ENCODE measurements at places on chromosomes 16 and 17.

GRCh38 chr17:29140051-29140621, 40.1 kb downstream of the MYO18A start:
- DNase-seq, result peak; percentile 83

DNA sequence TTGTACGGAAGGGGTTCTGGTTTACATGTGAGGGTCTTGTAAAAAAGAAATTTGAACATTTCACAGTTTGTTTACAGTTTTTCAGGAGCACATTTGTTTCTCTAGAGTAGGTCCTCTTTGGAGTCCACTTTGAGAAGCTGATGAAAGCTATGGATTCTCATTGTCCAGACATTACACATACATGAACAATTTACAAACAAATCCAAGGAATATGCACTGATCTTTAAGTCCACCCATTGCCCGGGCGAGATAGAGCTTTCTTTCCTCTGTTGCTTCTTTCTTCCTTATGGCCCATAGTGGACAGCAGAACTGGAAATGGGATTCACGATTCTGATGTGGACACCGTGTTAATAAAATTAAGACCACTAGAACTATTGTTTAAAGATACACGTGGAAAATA, 1.9 kb downstream of the DCAF7 start:
- no peak for DNase-seq

DNA sequence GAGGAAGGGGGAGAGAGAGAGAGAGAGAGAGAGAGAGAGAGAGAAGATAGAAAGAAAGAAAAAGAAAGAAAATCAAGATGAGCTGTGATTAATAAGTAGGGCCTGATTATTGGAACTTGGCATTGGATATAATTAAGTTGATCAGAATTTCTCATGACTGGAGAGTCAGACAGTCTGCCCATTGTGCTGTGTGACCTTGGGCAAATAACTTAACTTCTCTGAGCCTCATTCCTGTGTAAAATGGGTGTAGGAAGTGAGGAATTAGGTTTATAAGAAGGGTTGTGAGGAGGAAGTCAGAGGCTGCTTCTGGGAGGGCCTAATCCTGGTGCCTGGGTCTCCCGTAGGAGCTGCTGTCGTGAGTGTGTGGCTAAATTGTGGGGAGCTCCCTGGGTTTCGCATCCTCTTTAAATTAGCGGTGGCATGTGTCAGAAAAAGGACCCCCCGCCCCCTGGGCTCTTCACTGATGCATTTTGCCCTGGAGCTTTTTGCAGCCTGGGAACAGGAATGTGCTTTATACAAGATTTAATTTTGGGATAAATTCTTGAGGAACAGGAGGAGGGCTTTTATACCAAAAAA, 76.0 kb downstream of the CMIP start:
- no peak for DNase-seq

GRCh38 chr17:50055426-50056216, at the start of gene ITGA3:
Gene ITGA3, plus strand, starts transcription at chr17:50056110. Its CDS starts 330 bp downstream, at chr17:50056440.
- DNase-seq, result peak; percentile 76

DNA sequence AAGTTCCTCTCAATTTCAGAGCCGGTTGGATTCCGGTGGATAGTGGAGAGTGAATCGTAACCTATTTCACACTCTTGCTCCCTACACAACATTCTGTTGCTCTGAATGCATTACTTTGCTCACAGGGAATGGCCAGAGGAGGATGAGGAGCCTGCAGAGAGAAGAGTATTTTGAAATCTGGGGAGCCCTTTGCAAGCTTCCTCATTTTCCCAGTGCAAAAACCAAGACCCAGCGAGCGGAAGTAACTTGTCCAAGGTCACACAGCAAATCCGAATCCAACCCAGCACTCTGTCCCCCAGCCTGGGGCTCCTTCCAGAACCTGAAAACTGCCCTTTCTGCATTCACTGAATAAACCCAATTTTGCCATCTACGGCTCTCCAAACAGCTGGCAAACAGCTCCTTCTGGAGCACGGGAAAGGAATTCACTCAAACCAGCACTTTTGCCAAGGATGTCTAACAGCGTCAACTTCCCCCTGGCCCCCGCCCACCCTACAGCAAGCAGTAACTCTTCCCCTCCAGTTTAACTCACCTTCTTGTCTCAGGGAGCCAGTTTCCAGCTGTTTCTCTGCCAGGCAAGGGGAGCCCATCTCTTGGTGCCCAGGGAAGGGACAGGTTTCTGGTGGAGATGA, 557 bp downstream of the KCNG4 start:
- no peak for DNase-seq

DNA sequence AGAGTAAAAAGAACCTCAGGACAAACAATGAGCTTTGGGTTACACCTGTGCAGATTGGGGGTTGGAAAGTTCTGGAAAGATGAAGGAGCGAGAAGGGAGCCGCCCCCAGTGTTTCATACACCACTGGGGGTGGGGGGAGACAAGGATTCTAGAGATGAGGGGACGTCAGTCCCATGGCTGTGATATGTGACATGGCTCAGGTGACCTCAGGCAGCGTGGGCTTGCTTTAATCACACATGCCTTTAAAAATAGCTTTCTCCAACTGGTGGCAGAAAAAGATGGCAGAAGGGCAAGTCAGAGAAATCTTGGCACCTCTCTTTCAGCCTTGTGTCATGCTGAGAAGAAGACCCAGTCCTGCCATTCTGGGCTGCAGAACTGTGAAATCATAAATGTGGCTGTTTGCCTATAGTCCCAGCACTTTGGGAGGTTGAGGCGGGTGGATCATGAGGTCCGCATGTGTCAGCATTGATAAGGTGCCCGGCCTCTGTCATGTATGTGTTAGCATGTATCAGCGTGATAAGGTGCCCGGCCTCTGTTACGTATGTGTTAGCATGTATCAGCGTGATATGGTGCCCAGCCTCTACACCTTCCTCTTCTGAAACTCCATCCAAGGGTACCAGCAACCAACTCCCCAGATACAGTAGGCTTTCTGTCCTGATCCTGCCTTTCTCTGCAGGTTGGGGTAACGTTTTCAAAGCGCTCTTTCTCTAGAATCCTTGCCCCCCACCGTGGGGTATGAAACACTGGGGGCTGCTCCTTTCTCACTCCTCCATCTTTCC, 25.0 kb downstream of the WIPI1 start:
- no peak for DNase-seq

DNA sequence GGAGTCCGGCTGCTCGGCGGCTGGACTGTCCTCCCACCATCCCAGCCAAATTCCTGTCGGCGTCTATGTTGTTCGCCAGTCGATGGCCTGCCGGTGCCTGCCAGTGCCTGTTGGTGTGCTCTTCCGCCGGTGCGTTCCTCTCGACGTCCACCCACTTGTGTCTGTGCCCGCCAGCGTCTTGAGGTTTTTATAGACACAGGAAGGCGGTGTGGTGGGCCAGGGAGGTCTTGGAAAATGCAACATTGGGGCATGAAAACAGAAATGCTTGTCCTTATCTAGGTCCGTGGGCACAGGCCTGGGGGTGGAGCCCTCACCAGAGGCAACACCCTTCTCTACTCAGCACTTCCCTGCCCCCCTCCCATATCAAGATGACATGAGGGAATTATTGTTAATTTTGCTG, 167.8 kb downstream of the IRF8 start:
- DNase-seq, result no peak

DNA sequence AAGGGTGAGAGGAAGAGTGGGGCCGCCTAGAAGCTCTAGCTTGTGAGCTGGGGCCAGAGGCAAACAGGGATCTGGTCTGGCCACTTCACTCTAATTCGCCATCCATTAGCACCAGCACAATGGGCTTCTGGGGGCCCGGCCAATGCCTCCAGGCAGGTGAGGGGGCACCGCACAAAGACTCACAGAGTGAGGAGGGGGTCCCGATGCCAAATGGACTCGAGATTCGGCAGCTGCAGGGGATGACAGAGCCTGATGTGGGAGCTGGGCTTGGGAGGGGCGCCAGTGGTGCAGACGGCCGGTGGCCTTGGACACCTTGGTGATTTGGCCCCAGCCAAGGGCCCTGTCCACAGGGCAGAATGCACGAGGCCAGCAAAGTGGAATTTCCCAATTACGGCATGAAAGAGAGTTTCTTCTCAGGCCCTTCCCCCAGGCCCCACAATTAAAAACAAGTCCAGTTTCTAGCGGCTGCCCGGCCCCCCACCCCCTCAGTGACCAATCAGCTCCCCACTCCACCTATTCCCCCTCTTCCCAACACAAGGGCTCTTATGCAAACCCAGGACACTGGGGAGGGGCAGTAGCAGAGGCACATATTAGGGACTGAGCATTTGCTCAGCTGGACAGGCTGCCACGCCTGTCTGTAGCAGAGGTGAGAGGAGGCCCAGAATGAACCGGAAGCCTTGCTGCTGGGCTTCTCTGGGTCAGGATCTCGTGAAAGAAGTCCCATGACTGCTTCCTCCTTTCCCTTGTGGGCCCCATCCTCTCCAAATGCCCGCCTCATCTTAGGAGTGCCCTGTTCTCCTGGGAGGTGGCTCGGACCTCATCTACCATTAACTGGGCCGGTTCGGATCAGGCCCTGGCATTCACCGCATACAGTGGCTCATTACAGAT, 39.4 kb upstream of the MTSS2 start:
- no peak for DNase-seq

DNA sequence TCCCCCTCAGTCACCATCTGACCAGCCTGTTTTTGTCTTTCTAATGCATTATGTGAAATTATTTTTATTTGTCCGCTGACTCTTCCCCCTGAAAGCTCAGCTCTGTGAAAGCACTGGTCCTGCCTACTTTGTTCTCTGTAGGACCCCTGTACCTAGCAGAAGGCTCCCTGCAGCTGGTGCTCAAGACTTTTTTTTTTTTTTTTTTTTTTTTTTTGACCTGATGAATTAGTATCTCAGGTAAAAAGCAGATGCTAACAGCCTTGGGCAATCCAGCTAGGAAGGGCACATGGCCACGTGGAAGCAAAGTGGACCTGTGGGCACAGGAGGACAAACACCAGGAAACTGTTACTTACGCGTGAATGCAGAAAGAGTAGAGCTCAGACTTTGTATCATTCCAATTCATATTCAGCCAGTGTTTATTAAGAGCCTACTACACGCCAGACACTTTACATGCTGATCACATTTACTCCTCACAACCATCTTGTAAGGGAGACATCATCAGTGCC, 629 bp upstream of the UNC119 start:
- no peak for DNase-seq

DNA sequence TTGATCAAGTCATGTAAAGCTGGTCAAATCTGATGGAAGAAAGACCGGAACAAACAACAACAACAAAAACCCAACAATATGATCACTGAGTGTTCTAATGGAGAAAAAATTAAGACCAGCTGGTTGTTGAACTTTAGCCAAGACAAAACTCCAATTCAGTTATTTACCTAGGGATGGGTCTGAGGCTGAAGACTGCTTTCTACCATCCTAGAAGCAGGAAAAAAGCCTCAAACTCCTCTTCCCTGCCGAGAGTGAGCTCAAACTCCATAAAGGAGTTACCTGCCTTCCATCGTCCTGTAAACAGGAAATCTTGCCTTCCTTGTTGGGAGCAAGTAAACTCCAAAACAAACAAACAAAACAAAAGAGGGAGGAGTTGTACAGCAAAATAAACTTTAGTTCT, 23.1 kb upstream of the TMEM98 start:
- DNase-seq, result no peak

DNA sequence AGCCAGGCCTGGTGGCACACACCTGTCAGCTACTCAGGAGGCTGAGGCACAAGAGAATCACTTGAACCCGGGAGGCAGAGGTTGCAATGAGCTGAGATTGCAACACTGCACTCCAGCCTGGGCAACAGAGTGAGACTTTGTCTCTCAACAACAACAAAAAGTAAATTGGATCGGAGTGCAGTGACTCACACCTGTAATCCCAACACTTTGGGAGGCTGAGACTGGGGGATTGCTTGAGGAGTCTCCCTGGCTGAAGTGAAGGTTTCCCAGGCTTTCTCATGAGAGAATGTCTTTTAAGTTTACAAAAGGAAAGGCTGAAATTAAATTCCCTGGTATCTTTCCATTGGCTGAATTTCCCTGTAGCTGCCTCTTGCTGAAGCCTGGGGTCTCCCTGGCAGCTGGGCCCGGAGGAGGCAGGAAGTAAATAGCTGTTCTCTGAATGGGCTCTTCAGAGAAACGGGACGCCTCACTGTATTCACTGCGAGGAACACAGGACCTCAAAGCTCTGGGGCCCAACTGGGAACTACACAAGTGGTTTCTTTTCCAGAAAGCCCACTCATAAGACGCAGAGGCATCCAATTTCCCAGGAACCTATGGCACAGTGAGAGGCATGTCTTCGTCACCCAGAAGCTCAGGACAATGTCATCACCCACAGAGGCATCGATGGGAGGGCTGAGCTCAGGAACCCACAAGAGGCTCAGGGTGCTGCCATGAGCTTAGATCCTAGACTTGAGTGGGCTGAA, 77.4 kb upstream of the SMURF2 start:
- DNase-seq, result no peak

GRCh38 chr16:88746506-88746905, 38.5 kb downstream of the PIEZO1 start:
- DNase-seq, result no peak

- peak; percentile 36 for DNase-seq
Measured at GRCh38 chr16:49856672-49857330, 889 bp upstream of the ZNF423 start.

- no peak for DNase-seq
Measured at GRCh38 chr17:10927712-10928111, 89.8 kb upstream of the PIRT start.

- DNase-seq, result no peak
Measured at GRCh38 chr17:13283606-13284005, 265.8 kb upstream of the ELAC2 start.

DNA sequence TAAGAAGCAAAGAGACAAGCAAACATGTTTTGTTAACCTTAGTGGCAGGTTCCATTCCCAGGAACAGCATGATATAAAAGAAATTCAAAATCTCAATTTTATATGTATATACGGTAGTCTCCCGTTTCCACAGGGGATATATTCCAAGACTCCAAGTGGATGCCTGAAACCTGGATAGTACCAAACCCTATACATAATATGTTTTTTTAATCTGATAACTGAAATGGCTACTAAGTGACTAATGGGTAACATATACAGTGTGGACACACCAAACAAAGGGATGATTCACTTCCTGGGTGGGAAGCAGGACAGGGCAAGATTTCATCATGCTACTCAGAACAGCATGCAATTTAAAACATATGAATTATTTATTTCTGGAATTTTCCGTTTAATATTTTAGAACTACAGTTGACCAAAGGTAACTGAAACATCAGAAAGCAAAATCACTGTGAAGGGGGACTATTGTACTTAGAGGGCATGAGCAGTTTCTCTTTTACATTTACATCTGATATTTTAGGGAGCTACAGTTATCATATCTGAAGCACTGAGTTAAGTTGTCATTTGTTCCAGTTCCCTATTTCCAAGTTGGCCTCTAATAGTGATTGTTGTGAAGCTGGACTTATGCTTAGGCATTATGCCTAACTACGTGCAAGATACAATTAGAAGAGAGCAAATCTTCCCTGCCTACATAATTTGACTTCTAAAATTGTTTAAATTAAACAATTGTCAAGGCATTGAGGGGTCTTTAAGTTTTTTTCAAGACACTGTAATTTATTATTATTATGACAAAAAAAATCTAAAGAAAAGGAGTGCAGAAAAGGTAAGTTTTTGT, 34.1 kb upstream of the ABCA6 start:
- no peak for DNase-seq

GRCh38 chr17:57453841-57454425, 197.6 kb downstream of the MSI2 start:
- DNase-seq, result no peak
